Activated T-cell treated with anti-CD3 and anti-CD28 coated beads, Interleukin-2, amount 50 U/mL, for 24 hours (primary cell): ENCODE measurements at places on chromosomes 6 and 20.

- DNase-seq, result no peak
These were observed 379.6 kb downstream of the COL12A1 start for GRCh38 chr6:74826263-74826662.

DNA sequence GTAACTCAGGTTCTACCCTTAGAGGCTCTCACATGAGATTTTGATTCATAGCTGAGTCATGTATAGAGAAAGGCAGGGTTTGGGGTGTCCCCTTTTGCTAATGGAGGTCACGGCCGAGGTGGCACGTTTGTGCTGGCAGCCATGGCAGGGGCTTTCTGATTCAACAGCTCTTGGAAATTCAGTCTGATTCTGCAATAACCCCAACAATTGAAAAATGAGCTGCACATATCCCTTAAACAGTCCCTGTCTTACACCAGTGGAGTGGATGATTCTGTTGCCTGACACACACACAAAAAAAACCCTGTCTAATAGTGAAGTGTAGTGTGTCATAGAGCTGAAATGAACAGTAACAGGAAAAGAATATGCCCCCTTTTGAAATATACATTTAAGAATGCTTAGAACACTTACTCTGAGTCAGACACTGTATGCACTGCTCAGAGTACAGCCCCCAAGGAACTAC lies 40.4 kb upstream of the ARG1 start:
- DNase-seq, result peak; percentile 63

DNA sequence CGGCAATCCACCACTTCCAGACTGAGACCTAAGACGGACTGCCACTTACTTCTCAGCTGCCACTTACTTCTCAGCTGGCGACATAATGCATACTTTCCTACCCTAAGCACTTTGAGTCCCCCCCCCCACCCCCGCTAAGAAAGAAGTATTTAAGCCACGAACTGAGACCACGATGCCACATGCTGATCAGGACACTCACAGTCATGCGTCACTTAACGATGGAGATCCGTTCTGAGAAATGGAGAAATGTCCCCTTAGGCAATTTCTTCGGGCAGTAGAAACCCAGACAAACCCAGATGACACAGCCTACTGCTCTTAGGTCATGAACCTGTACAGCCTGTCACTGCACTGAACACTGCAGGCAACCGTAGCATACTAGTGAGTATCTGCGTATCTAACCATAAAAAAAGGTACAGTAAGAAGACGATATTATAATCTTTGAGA lies 690 bp downstream of the IFNGR1 start:
- peak; percentile 48 for DNase-seq

- no peak for DNase-seq
These were observed 54.4 kb downstream of the OPRM1 start for GRCh38 chr6:154093231-154094044.

DNA sequence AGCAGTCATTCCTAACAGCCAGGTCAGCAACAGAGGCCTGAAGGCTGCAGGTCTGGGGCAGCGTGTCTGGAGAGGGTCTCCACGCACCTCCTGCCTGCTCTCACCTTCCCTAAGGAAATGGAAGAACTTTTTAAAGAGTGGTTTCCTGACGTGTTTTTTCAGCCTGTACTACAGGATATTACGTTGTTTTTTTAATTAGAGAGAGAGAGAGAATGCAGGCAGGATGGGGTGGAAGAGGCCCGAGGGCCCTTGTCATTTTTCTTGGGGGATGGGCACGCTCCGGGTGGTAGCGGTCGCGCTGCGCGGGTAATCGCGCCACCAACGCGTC lies 2.1 kb downstream of the DLL1 start:
- no peak for DNase-seq

GRCh38 chr6:152379423-152379822 lies 257.7 kb downstream of the SYNE1 start:
- no peak for DNase-seq

DNA sequence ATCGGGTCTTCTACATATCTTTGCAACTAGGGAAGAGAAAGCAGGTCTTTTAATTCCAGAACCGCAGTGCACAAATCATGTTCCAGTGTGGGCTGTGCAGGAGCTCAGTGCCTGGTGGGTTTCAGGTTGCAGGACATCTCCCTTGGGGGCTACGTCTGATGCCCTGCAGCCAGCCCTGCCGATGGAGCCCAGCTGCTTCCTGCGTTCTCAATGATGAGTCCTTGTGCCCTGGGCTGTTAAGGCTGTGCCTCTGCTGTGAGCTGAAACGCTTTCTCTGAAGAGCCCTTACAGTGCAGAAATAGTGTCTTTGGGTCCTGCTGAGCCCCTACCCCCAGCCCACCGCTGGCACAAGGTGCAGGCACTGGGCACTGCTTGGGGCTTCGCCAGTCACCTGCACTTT lies 192.9 kb downstream of the SYNDIG1 start:
- DNase-seq, result no peak

DNA sequence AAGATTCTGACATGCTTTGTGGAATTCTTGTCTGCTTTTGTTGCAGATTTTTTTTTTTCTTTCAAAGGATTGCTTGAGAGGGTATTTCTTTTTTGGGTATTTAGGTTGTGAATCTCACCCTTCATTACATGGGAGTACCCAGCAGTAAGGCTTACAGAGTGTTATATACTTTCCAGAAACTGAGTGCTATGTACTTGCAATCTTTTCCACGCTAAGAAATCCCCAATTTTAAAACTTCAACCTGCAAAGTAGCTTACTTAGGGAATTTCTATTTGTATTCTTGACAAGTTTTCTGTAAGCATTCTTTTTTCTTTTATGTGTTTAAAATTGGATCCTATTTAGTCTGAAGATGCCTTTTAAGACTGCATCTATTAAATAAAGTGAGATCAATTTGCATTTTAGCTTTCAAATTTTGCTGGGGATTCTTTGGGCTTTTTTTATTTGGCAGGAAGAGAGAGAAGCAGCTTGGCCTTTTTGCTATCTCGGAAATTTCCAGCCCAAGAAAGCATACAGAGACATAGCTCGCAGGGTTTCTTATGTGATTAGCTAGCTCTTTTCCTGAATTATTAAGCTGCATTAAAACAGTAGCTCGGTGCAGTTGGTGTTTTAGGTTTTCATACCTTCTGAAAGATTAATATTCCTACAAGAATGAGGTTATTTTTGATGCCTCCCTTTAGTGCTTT lies 42.6 kb downstream of the KCNS1 start:
- no peak for DNase-seq

DNA sequence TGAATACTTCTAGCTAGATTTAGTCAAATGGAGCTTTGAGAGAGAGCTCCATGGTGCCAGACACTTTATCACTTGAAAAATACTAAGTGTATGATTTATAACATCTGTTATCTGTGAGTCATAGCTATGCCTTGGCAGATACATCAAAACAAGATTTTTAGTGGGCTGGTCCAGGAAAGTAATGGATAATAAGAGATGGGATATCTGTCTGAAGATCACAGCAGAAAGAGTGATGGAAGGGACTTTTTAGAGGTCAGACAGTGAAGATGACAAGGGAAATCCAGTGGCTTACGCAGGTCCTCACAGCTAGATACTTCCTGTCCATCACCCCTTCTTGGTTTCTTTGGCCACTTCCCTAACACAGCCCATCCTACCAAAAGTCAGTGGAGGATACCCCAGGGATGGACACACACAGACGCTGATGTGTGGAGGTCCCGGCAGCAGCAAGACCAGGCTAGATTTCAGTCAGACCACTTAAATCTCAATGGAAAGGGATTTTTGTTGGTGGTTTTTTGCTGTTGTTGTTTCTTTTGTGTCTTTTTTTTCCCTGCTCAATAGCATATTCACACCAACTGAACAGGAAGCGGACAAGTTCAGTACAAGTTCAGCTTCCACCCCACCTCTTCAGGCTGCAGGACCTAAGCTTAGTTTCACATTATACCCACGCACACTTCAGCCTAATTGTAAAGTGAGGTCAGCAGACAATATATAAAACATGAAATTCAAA lies 209.3 kb downstream of the ALDH8A1 start:
- DNase-seq, result no peak

DNA sequence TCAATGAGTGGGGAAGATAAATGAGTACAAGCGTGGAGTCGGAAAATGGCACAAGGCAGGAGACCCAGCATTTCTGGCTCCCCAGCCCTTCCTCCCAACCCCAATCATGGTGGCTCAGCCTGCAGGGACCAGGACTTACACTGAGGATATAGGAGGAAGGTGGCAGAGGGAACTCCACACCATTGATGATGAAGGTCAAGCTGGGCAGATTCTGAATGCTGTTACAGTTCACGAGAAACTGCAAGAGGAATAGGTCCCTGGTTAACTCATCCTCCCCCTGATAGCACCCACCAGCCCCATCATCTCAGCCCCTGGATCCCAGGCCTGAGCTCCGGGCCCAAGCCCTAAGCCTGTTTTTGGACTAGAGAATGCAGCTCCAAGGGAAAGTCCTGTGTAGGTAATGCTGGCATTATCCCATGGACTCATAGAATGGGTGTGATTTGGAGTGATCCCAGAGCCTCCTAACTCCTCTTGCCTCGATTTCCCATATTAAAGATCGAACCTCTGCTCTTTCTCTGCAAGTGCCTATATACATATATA lies 2.3 kb upstream of the TFEB start:
- DNase-seq, result no peak

DNA sequence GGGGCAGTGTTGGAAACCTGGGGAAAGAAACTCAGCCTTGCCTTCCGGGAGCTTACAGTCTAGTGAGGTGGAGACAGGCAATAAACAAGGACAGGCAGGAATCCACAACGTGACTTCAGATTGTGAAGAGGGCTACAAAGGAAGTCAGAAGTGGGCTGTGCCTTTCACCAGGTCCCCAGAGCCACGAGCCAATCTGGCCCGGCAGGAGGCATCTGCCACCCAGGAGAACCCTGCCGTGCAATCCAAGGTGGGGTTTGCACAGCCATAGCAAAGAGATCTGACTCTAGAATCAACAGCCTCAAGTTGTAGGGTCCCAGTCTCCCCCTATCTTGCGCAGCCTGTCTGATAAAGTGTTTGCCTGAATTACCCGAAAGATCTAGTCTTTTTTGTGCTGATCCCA lies 5.5 kb downstream of the SLC32A1 start:
- no peak for DNase-seq

- DNase-seq, result no peak
These were observed 216.3 kb downstream of the ADGRG6 start for GRCh38 chr6:142518126-142518525.

DNA sequence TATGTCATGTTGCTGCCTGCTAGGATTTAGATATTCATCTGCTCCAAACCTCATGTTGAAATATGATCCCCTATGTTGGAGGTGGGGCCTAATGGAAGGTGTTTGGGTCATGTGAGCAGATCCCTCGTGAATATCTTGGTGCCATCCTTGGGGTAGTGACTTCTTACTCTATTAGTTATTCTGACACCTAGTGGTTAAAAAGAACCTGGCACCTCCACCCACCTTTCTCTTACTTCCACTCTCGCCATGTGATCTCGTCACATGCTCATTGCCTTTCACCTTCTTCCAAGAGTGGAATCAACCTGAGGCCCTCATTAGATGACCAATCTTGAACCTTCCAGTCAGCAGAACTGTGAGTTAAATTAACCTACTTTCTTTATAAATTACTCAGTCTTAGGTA lies 549.4 kb upstream of the SYNCRIP start:
- no peak for DNase-seq
